ENCODE measurements at places on chromosomes 2 and 18.

DNA sequence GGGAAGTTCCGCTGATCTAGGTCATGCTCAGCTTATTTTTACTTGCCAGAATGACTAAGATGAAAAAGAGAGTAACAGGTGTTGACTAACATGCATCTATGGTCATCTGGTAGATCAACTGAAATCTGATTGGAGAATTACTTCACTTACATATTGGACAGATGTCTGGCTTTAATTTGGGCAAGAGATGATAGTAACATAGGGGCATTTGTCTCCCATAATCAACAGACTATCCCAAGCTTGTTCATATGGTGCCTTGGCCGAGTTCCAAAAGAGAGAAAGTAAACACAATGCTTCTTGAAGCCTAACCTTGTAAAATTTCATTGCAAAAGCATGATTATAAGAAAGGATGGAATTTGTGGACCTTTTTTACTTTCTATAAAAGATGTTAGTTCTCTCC lies 503.7 kb downstream of the ADCYAP1 start:
- no peak for DNase-seq

- DNase-seq, result no peak
Measured at GRCh38 chr2:235642446-235643098, 148.7 kb downstream of the AGAP1 start.

GRCh38 chr2:99825630-99826029 lies 316.8 kb downstream of the AFF3 start:
- DNase-seq, result no peak

- DNase-seq, result no peak
Measured at GRCh38 chr18:49988733-49989132, 175.4 kb upstream of the ACAA2 start.

- no peak for DNase-seq
Measured at GRCh38 chr2:70921031-70921430, 14.7 kb upstream of the ATP6V1B1 start.

- DNase-seq, result no peak
Measured at GRCh38 chr18:78995740-78996395, 16.2 kb downstream of the SALL3 start.

- no peak for DNase-seq
Measured at GRCh38 chr2:231676243-231676642, 32.1 kb upstream of the PTMA start.

- no peak for DNase-seq
Measured at GRCh38 chr2:38106405-38107094, 30.6 kb upstream of the CYP1B1 start.

DNA sequence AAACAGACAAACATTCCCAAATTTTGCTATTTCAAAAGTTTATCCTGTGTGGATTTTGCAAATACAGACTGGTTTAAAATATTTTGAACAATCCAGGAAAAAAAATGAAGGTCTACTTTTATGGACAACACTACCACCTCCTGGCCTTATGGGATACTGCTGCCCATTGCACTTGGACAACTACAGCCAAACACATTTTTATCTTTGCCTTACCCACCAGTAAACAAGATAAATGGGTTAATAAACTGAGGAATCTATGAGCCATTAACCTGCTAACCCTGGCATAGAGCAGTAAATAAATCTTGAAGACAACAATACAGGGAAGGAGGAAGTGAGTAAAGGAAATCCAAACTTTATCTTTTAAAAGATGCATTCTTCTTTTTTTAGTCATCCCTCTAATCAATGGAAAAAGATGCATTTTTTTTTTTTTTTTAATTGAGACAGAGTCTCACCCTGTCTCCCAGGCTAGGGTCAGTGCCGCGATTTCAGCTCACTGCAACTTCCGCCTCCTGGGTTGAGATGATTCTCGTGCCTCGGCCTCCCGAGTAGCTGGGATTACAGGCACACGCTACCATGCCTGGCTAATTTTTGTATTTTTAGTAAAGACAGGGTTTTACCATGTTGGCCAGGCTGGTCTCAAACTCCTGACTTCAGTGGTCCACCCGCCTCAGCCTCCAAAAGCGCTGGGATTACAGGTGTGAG lies 2.1 kb upstream of the SPIRE1 start:
- no peak for DNase-seq

DNA sequence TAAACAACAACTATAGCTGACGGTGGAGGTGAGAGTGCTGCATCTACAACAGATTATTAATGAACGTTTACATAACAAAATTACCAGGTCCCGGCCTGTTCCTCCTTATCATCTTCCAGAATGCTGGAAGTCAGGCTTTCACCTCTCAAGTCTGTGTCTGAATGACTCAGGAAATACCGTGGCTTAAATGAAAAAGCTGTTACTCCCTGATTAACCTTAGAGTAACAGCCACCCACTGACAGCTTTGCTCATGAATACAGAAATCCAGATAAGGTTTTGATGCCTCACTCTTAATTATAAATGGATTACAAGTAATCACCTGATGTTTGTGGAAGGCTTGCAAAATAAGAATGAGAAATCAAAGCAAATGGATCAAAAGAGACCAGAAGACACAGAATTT lies 885.3 kb upstream of the CELF4 start:
- no peak for DNase-seq

DNA sequence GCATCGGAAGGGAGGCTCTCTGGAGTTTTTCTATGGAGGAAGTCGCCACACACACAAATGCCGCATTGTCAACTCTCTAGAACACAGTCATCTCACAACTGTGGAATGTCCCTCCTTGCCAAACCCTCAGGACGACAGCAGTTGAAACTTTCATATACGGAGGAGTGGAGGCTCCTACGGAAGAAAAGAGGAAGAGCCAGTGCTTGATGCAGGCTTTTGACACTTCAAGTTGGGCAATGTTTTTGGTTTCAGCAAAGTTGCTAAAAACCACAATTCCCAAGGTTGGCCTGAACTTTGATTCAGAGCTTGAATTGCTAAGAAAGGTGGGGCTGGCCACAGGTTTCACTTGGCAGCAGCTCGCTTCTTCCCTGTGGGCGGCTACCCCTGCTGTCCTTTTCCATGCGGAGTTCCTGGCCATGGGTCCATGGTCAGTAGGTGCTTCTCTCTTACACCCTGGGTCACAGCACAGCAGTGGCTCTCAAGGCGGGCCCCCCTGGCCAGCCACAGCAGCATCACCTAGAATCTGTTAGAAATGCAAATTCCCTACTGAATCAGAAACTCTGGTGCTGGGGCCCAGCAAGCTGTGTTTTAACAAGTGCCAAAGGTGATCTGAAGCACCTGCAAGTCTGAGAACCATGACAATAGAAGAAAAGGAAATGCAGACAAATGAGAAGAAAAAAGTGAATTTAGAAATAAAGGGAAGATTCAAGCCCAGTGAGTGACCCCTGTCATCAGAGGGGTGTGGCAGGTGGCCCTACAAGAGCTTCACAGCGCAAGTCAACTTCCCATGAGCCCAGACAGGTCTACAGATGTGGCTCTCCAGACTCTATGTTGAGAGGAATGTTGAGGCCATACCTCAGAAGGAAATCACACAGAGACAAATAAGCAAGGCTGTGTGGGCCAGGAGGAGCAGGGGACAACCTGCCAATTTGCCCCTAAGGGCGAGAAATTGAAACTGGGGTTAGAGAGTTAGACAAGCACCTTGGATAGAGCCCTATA lies 856.4 kb downstream of the RNF144A start:
- peak; percentile 23 for DNase-seq

- DNase-seq, result no peak
Measured at GRCh38 chr2:217911283-217912097, 91.3 kb downstream of the TNS1 start.

- no peak for DNase-seq
Measured at GRCh38 chr2:24620936-24621335, 129.9 kb downstream of the NCOA1 start.

- no peak for DNase-seq
Measured at GRCh38 chr2:69645031-69645431, 1.5 kb upstream of the AAK1 start.

DNA sequence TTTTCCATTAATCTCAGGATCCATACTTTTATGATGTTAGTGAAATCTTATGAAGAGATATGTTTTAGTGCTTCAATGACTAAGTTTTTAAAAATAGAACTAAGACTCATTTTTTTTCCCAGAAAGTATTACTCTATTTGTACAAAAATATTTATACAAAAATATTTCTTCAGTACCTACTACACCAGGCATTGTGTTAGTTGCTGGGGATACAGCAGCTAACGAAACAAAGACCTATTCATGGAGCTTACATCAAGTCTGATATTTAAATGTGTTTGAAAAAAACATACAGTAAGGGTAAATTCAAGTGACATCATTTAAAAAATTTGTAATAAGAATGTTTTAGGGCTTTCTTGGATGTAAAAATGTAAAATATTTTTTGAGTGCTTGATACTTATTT lies 11.6 kb downstream of the VAPA start:
- no peak for DNase-seq

DNA sequence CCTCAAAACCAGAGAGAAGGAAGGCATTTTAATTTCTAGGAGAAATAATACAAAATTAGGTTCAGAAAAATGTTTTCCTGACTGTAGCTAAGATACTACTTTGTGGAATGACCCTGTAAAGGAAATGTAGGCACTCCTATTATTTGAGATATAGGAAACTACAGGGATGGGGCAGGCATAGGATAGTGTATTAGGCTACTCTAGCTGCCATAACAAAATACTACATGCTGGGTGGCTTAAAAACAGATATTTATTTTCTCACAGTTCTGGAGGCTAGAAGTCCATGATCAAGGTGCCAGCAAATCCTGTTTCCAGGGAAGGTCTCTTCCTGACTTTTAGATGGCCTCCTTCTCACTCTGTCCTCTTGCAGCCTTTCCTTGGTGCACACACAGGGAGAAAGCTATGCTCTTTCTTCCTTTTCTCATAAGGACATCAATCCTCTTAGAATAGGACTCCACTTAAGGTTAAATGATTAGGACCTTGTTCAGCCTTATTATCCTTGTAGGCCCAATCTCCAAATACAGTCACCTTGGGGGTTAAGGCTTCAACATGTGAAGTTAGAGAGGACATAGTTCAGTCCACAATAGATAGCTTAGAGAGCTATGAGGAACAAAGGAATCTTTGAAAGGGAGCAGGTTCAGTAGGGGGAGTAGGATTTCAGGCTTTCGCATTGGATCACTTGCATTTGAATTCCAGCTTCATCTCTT lies 14.0 kb upstream of the CAVIN2 start:
- DNase-seq, result no peak

DNA sequence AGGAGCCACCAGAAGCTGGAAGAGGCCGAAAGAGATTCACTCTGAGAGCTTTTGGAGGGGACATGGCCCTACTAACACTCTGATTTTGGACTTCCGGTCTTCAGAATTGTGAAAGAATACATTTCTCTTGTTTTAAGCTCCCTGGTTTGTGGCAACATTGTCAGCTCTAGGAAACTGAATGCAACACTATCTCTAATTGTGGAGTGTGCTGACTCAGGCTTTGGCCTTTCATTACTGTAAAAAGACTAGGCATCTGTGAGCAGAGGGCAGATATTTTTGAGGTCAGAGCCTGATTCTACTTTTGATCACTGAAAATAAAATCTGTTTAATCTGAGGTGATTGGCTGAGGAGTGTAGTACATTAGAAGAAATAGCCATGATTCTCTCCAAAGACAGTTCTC lies 185.4 kb upstream of the FAM98A start:
- no peak for DNase-seq

- DNase-seq, result no peak
Measured at GRCh38 chr2:38274286-38275276, 102.5 kb downstream of the ATL2 start.

DNA sequence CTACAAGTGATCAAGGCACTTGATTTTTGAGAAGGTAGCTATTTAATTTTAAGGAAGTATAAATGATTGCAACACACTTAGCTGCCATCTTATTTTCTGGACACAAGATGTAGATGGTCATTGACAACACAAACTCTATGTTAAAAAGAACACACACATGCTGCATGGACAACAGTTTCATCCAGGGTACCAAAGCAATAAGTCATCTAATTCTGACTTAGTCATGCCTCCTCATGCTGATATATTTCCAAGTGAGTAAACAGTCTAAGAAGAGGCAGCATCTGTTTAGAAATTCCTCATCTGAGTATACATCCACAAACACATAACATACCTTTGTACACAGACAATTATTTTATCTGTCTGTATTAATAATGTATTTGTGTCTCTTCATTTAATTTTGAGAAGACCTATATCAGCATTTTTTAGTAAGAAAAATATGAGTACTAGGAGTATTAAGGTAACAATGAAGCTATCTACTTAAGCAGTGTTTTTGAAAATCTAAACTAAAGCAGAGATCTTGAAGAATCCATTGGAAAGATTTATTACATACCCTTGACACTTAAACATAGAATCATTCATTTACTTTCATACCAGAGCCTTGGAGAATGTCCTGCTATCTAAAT lies 84.9 kb downstream of the SCN1A start:
- DNase-seq, result no peak

DNA sequence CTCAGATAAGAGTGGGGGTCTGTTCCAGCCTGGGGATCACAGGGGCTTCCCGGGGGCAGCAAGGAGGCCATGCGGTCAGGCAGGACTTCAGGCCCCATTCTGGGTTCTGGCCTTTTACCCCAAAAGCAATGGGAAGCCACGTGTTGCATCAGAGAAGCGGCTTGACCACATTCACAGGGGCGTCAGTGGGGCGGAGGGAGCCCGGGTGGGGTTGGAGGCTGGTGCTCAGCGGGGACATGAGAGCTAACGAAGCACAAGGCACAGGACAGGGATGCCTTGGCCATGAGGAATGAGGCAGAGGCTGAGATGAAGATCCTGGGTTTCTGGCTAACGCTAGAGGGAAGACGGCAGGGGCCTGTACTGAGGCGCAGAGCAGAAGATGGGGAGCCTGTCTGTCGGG lies 6.1 kb downstream of the HJURP start:
- DNase-seq, result no peak

- DNase-seq, result no peak
Measured at GRCh38 chr2:221397187-221397586, 174.9 kb downstream of the EPHA4 start.

GRCh38 chr2:213125646-213126347 lies 25.6 kb downstream of the IKZF2 start:
- DNase-seq, result no peak

- DNase-seq, result no peak
Measured at GRCh38 chr2:125471963-125472362, 1184.0 kb upstream of the GYPC start.

All from T-helper 2 cell (primary cell).